ENCODE measurements at places on chromosomes 4 and X.

GRCh38 chr4:146486565-146486964 is 35.2 kb downstream of the SLC10A7 start:
- no peak for DNase-seq

DNA sequence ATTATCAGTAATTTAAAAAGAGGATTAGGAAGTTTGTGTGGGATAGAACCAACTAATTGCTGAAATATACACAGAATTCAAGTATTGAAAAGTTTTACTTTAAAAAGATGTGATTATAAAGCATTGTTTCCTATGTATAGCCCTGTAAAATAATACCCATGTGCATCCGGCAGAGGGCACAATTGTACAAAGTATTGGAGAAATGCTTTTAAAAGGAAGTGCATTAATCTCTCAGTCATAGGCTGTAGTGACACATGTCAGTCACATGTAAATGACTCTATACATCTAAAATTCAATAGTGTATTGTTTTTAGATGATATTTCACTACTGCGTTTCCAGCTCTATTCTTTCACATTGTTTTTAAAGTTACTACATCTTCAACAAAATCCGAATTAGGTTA is 9.7 kb upstream of the GEMIN8 start:
- peak; percentile 31 for DNase-seq

GRCh38 chrX:130176354-130176776 is 4.6 kb downstream of the RAB33A start:
- no peak for DNase-seq

GRCh38 chrX:34580069-34580468 is 77.0 kb downstream of the TMEM47 start:
- no peak for DNase-seq

DNA sequence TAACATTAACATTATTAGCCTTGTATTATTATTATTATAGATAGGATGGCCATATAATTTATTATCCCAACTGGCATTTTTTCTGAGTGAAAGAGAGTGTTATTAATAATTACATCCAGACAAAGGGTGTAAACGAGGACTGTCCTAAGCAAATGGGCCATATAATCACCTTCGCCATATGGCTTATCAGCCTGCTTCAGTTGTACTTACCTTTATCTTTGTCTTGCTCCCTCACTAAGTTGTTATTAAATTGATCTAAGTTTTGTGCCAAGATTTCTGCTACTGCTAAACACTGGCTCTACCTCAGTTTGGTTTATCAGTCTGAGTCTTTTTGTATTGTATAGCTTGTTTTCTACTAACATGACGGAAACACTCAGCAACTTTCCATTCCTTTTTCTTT is 76.9 kb downstream of the STIM2 start:
- DNase-seq, result no peak

All from activated T-helper 1 cell treated with Interleukin-2 at 50 U/mL for 16 hours (primary cell).